HL-60 (cell line): ENCODE measurements at places on chromosomes 2 and 18.

DNA sequence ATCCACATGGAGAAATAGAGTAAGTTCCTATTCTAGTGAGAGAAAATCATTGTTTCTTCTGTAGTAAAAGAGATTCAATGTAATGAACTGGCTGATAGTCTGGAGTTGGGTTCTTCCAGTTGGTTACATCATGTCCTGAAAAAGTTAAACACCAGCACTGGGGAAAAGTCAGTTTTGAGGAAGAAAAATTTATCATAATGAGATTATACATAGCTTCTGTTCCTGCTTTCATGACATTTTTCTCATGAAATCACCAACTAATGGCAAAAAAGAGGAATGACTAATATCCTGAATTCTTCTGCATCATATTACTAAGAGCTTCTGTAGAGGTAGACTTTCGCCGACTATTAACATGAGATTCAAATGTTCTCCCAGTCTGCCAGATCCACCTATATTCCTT, 69.2 kb upstream of the SLC9A2 start:
- DNase-seq = no peak

DNA sequence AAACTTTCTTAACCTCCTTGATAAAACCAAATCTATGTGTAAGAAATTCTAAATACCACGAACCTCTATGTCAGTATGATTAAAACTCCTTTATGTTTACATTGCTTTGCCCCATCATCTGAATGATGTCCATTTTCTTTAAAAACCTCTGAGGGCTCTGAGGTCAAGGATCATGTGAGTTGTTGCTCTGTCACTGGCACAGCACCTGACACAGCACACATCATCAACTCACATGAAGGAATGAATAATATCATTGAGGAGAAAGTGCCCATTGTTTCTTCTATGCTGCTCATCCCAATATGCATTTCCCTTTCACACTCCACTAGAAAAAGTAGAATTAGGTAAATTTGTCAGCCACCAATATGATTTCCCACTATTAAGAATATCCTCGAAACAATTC, 1178.7 kb upstream of the NRXN1 start:
- no peak for DNase-seq

DNA sequence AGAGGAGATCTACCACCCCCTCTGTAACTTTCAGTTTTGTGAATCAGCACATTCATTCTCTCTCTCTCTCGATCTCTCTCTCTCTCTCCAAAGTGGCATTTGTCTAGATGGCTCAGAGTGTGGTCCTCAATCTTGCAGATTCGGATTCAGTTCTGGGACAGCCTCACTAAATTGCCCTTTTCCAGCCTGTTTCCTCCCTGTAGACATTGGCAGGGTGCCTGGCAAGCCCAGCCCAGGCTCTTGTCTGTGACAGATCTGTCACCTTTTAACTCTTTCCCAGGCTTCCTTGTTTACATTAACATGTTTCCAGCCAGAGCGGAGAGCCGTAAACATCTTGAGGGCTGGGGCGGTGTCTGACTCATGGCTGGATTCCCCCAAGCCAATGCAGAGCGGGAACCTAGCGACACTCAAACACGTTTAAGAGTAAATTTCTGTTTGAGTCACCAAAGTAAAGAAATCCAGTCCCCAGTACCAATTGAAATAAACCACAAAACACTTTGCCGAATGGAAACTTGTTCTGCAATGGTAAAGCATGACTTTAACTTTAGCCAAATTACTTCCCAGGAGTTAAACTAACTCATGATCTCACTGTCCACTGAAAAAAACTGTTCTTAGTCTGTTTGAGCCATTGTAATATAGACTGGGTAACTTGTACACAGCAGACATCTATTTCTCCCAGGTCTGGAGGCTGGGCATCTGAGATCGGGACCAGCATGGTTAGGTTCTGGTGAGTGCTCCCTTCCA, 6.6 kb upstream of the CYP27C1 start:
- no peak for DNase-seq

DNA sequence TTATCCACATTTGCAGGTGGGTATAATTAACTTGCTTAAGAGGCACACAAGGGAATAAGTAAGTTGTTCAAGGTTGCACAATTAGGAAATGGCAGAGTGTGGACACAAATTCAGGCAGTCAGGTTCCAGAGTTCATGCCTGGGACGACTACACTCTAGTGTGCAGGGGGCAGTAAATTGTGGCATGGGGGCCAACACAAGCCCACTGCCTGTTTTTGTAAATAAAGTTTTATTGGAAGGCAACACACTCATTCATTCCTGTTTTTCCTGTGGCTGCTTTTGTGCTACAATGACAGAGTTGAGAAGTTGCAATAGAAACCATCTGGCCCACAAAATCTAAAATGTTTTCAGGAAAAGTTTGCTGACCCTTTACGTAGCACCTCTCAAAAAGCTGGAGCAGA, 41.4 kb downstream of the XDH start:
- DNase-seq = no peak

DNA sequence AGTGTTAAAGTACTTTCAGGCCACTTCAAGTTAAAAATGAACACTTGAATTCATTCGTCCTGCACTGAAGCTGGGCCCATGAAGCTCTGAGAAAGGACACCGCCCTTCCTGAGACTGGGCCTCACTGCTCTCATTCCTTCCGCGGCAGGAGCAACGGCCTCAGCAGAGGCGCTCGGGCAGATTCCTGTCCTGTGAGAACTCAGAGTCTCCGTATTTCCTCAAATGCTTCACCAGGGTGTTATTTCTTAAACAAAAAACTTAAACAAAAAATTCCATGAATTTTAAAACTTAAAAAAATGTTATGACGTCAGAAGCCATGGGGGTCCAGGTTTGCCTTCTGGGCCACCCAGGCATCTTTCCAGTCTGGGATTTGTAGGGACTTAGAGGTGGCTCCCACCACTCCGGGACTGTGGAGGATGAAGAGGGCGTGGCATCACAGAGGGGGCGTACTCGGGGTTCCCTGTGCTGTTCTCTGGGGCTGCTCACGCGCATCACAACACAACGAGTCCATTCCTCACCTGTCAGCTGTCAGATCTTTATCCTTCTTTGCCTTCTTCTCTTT, 115.9 kb upstream of the ASB18 start:
- no peak for DNase-seq

GRCh38 chr2:240400371-240401161, 34.9 kb upstream of the GPC1 start:
- DNase-seq = no peak

DNA sequence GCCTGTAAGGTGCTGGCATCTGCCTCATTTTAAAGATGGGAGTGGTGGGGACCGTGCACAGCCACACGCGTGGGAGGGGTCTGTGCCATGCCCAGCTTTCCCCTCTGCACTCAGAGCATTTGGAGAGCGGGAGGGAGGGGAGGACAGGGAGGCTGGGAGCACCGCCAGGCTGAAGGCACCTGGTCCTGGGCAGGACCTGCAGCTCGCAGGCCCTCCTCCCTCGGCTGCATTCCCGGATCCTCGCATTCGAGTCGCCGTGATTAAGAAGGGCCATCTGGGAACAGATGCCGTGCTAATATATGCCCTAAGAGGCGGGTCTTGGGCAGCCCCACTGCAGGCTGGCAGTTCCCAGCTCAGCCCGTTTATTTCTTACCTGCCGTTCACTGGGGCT, 84.0 kb downstream of the PTGR3 start:
- DNase-seq = no peak

GRCh38 chr2:106978647-106979046, 92.7 kb upstream of the ST6GAL2 start:
- no peak for DNase-seq

- no peak for DNase-seq
These were observed 26.5 kb downstream of the FIGN start for GRCh38 chr2:163709270-163709669.

DNA sequence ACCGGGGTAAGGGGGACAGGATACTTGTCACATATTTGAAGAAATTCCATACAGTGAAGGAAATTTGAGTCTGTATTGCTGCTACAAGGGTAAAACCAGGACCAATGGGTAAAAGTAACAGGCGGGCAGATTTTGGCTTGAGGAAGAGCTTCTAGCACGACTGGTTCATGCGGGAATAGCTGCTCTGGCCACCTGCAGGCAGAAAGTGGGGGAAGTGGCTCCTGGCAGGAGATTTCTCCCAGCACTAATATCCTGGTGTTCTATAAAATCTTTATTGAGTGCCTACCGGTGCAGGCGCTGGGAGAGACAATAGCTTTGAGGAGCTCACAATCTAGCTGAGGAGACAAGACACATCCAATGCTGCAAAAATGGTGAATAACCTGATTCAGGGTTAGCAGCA, 198.5 kb downstream of the LOXHD1 start:
- DNase-seq = no peak

GRCh38 chr2:102061962-102062795, 70.4 kb downstream of the IL1R2 start:
- DNase-seq = no peak

GRCh38 chr2:61727746-61728145, 126.1 kb downstream of the FAM161A start:
- no peak for DNase-seq

DNA sequence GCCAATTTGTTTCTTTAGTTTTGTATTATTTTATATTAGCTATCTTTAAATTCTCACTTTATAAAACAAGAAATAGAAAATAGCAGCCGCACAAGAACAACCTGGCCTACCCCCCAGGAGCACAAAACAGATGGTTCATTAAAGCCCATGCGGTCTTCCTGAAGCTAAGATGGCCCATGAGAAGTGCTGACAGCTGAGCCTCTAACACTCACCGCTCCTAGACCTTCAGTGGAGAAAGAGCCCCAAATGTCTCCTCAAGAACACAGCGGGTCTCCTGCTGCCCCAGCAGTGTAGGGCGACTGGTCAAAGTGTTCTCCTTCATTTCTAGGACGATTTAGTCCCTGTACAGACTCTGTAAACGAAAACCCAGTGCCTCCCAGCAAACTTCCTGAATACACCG, 45.1 kb downstream of the LPIN2 start:
- DNase-seq = no peak
